ENCODE measurements at places on chromosomes 11 and 22.

DNA sequence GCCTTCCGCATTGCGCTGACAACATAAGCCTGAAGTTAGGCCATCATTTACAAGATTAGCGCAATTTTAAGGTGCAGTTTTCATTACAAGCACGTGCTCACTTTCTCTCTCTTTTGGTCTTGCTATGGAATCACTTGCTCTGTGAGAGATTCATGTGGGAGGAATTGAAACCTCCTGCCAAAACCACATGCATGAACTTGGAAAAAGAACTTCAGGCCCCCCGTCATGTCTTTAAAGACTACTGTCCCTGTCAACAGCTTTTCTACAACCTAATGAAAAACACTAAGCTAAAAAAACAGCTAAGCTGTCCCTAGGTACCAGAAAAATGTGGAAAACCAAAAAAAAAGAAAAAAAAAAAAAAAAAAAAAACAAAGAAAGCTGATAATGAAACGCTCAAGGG, 1707.6 kb upstream of the RAG2 start:
- DNase-seq, result no peak

GRCh38 chr11:78801161-78801884, 226.7 kb upstream of the NARS2 start:
- no peak for DNase-seq

DNA sequence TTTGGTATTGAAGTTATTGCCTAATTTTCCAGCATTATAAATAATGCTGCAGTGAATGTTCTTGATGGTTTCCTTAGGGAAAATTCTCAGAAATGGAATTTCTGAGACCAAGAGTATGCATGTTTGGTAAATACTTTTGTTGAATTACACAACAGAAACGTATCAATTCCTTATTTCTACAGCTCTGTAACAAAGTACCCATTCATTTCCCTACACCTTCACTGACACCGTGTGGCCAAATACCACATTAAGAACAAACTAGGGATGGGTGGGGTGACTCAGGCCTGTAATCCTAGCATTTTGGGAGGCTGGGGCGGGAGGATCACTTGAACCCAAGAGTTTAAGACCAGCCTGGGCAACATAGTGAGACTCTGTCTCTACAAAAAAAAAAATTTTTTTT, 21.8 kb downstream of the MCAM start:
- no peak for DNase-seq

- no peak for DNase-seq
Measured at GRCh38 chr11:20670932-20671403, 1.6 kb downstream of the NELL1 start.

- no peak for DNase-seq
Measured at GRCh38 chr11:97871816-97872215, 1148.9 kb upstream of the CNTN5 start.

DNA sequence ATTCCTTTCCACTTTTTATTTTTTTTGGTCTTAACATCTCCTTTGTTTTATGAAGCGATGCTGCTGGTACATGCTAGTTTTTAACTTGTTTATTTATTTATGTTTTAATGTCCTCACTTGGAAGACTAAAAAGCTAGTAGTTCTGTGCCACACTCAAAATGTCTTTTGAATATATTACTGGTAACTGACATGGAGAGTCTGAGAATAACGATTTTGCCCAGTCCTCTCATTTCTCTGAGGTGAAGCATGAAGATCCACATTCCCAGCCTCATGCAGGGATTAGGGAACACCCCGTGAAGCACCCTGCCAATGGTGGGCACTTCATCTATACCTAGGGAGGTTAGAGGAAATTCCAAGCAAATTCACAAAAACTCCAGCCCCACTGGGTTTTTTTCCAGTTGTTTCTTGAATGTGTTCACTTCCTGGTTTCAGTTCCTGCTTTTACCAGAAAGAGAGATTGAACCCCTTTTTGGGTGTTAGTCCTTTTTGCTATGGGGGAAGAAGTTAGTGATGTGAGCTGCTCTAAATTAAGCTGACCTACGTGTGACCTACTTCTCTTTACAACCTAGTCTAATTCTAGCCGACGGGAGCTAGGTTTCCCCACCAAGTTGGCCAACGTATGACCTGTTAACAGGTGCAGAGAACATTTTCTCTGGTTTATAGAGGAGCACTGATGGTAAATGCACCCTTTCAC, 106.1 kb downstream of the SLC1A2 start:
- DNase-seq, result no peak

- DNase-seq, result peak; percentile 36
Measured at GRCh38 chr11:118012083-118012669, 26.0 kb downstream of the IL10RA start.

- DNase-seq, result no peak
Measured at GRCh38 chr11:134120143-134120850, 51.4 kb downstream of the JAM3 start.

GRCh38 chr11:45982656-45983470, 60.4 kb downstream of the LARGE2 start:
- DNase-seq, result peak; percentile 84

- no peak for DNase-seq
Measured at GRCh38 chr22:33109514-33110430, 51.6 kb upstream of the SYN3 start.

- DNase-seq, result peak; percentile 14
Measured at GRCh38 chr11:115784796-115785521, 280.7 kb upstream of the CADM1 start.

DNA sequence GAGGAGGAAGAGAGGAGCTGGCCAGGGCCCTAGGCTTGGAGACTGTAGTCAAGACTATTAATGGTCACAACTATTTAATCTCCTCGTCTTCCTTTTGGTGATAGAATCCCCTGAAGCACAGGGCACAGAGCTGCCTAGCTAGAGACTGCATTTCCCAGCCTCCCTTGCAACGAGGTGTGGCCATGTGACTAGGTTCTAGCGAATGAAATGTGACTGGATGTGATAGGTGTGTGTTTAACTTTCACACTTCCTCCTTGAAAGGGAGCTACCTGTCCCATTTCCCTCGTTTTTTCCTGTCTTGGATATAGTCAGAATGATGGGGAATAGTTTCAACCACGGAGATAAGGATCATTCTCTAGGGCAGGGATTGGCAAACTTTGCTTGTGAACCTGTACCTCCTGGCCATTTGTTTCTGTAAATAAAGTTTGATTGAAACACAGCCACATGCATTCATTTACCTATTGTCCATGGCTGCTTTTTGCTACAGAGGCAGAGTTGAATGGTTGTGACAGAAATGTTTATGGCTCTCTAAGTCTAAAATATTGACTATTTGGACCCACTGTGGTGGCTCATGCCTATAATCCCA, 313.5 kb downstream of the MIAT start:
- no peak for DNase-seq

DNA sequence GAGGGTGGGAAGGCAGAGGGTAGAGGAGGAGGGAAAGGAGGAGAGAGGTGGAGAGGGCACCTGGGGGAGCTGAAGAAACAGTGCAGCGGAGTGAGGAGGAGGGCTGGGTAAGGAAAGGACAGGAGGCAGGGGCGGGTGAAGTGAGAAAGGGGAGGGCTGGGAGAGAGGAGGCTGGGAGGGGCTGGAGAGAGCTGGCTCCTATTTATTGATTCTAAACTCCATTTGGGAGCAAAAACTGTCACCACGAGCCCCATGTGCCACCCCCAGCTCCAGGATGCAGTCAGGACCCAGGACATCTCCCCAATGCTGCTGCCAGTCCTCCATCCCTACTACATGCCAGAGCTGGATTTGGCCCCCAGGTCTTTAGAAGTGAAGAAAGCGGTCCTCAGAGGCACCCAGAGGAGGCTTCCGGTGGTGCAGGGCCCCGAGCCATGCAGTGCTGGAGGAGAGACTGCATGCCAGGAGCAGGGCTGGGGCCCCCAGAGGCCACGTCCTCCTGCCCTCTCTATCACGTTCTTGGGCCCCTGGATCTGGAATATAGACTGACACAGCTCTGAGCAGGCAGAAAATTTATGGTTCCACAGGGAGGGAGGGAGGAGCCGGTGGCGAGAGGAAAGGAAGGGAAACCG, 53.7 kb downstream of the SLC22A12 start:
- peak; percentile 54 for DNase-seq

- DNase-seq, result no peak
Measured at GRCh38 chr22:18000441-18001039, 23.8 kb downstream of the MICAL3 start.

GRCh38 chr22:46726066-46726985, 11.7 kb downstream of the CERK start:
- DNase-seq, result no peak

GRCh38 chr22:20533095-20533878, 25.9 kb downstream of the MED15 start:
- no peak for DNase-seq

DNA sequence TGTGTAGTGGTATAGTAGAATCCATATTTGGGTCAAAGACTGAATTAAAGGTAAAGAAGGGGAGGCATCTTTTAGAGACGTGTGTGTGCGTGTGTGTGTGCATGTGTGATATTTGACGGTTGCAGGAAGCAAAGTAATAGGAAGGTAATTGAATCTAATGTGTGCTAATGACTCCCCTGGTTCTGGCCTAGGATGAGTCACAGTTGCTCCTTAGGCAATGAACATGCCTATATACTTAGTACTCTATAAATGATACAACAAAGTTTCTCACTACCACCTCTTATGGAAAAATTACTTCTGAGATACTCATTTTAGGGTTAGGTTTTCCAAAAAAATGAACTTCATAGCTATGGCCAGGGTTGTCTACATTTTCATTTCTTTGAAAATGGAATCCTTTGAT, 409.6 kb downstream of the GUCY1A2 start:
- DNase-seq, result no peak

DNA sequence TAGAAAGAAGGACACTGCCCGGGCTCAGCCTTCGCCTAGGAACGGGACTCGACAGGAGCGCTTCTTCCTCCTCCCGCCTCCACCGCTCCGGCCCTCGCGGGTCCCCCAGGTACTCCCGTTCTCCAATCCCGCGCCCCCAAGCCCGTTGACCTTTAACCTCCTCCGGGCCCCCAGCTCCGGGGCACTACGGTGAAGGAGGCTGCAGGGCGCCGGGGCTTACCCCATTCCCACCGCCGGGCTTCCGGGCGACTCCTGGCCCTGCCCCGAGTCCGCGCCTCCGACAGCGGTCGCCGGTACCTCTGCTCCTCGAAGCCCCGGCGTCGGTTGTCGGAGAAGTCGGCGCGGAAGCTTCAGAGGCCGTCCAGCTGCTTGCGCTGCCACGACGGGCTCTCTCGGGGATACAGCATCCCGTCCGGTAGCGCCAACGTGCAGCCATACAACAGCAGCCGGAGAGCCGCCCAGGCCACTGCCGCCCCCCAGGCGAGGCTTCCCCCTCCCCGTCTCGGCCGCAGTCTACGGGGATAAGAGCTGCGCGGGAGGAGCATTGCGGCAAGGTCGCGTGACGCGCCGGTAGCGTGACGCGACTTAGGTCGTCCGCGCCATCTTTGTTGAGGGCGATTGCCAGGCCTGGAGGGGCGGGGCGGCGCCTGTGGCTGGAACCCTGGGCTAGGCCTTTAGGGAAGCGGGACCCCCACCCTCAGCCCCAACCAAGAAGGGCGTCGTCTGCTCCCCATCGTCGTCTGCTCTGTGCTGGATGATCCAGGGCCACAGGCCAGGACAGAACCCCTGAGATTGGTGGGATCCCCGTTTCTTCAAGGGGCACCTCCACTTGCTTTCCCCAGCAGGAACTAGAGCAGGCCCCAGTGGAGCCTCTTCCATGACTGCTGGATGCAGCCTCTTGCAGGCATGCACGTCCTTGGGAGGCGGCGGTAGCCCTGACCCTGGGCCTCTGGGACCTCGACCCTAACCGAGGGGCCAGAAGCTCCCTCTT, 26.3 kb downstream of the RGL4 start:
- peak; percentile 98 for DNase-seq

DNA sequence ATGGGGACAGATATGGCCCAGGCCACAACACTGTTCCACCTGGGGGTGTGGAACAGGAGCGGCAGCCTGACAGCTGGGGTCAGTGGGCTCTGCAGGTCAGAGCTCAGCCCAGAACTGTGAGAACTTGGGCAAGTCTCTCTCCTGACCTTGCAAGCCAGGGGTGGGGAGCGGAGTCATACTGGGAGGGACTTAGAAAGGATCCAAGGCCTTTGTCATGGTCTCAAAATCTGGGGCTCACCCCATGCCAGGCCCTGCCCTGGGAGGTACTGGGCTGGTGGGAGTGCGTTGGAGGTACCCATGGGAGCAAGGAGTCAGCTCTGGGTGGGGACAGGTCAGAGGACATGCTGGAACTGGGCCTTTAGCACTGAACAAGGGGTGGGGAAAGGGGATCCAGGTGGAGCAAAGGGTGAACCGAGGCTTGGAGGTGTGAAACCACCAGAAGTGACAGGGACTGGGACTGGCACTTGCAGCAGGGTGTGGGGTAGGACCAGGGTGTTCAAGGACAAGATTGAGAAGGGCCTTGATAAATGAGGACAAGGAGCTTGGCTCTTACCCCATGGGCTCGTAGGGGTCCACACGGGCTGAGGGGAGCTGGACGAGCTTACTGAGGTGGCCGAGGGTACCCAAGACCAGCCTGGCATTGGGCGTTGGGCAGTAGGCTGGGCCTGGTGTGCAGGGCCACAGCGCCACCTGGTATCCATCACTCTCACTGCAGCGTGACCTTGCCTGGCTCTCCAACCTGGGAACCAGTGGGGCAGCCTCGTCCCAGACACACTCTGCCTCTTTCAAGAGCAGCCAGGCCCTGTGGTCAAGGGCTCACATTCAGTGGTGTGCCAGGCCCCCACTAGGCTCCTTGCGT, 7.4 kb upstream of the PMM1 start:
- peak; percentile 66 for DNase-seq

- no peak for DNase-seq
Measured at GRCh38 chr11:132095230-132096131, 725.1 kb downstream of the NTM start.

DNA sequence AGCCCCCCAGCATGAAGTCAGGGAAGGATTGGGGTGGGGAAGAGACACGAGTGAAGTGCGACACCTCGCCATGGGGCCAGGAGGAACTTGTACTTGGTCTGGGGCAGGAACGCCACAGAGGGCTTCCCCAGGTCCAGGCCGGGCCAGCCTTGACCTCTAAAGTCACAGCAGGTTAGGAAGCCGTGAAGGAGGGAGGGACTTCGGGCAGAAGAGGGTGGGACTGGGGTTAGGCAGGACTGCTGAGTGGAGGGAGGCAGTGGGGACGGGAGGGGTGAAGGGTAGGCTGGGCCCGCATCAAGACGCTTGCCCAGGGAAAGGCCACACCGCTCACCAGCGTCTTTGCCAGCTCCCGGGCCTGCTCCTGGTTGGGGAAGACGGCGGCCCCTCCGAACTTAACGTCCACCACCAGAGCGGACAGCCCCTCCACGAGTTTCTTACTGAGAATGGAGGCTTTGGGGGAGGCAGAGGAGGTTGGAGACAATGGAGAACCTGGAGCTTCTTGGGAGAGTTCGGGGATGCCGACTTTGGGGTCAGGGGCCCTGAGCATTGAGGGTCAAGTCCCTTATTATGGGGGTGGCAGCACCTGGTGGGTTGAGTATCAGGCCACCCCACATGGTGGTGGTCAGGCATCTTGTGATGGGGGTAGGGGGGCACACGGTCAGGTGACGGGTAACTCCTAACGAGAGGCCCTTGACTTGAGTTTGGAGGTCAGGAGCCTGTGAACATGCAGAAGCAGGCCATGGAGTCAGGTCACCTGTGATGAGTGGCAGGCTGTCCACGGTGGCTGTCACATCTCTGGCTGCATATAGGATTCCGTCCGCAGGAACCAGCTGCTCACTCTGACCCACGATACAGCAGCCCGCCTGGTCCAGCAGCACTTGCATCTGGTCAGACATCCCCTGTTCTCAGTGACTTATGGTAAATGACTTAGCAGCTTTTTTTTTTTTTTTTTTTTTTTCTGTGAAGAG, 1.7 kb upstream of the SCO2 start:
- DNase-seq, result peak; percentile 80

- no peak for DNase-seq
Measured at GRCh38 chr22:24961217-24961844, 8.8 kb downstream of the KIAA1671 start.

- DNase-seq, result peak; percentile 30
Measured at GRCh38 chr22:29343313-29343805, 27.9 kb upstream of the RASL10A start.
